ENCODE measurements at places on chromosomes 6 and 20. TPM values are rescaled to one million over a fixed set of nuclear protein-coding genes. Genes with fewer than 3 reads are reported as not detected.

The ADGRG6 gene
- 4.2 TPM for total RNA-seq

The THBS2 gene
- total RNA-seq, result 22.5 TPM

The DSP gene
- 50.5 TPM for total RNA-seq

The TGM3 gene
- not detected for total RNA-seq

The MAD2L1BP gene
- 34.1 TPM for total RNA-seq

The RAB32 gene
- total RNA-seq, result 6.8 TPM

The SLC24A3 gene
- total RNA-seq, result 6.2 TPM

The POM121L2 gene
- 0.09 TPM for total RNA-seq

The C6orf58 gene
- total RNA-seq, result not detected

The SLC22A3 gene
- 2.7 TPM for total RNA-seq

The PLA2G7 gene
- 1.5 TPM for total RNA-seq

The PTPRT gene
- total RNA-seq, result 2.1 TPM

The VNN1 gene
- not detected for total RNA-seq

The LEMD2 gene
- total RNA-seq, result 57.3 TPM

The FKBP1C gene
- 0.74 TPM for total RNA-seq

The SUMO4 gene
- 1.3 TPM for total RNA-seq

The TLDC2 gene
- total RNA-seq, result 0.34 TPM

The FAM217A gene
- not detected for total RNA-seq

The ETV7 gene
- 0.21 TPM for total RNA-seq

The ZKSCAN3 gene
- 9.2 TPM for total RNA-seq

The LAMA2 gene
- total RNA-seq, result 3.6 TPM

The GFRA4 gene
- total RNA-seq, result not detected

The PLN gene
- not detected for total RNA-seq

The SEL1L2 gene
- total RNA-seq, result not detected

The PKIB gene
- total RNA-seq, result 73.3 TPM

The OPN5 gene
- not detected for total RNA-seq

The EXOC2 gene
- 44.4 TPM for total RNA-seq

The EYA2 gene
- total RNA-seq, result 1.6 TPM

The CHRNA4 gene
- 2.7 TPM for total RNA-seq

The FAM162B gene
- total RNA-seq, result 3.2 TPM

The ACTR5 gene
- 14.1 TPM for total RNA-seq

The NNAT gene
- 66.8 TPM for total RNA-seq

The CGAS gene
- 6.7 TPM for total RNA-seq

The SLC22A16 gene
- not detected for total RNA-seq

The WFDC6 gene
- total RNA-seq, result not detected

The RSPH3 gene
- total RNA-seq, result 2.7 TPM

The CFAP206 gene
- total RNA-seq, result not detected

The SULF2 gene
- total RNA-seq, result 27.1 TPM

The HAO1 gene
- total RNA-seq, result not detected

The FLOT1 gene
- 87.5 TPM for total RNA-seq

The POPDC3 gene
- total RNA-seq, result 3.7 TPM

The MRPS26 gene
- total RNA-seq, result 103 TPM

All from H1 (cell line).